ENCODE measurements at places on chromosomes 5 and 9. TPM values are rescaled to one million over a fixed set of nuclear protein-coding genes. Genes with fewer than 3 reads are reported as not detected.
A peak's percentile ranks its signal among the peaks of the same experiment; 100 is the strongest.

DNA sequence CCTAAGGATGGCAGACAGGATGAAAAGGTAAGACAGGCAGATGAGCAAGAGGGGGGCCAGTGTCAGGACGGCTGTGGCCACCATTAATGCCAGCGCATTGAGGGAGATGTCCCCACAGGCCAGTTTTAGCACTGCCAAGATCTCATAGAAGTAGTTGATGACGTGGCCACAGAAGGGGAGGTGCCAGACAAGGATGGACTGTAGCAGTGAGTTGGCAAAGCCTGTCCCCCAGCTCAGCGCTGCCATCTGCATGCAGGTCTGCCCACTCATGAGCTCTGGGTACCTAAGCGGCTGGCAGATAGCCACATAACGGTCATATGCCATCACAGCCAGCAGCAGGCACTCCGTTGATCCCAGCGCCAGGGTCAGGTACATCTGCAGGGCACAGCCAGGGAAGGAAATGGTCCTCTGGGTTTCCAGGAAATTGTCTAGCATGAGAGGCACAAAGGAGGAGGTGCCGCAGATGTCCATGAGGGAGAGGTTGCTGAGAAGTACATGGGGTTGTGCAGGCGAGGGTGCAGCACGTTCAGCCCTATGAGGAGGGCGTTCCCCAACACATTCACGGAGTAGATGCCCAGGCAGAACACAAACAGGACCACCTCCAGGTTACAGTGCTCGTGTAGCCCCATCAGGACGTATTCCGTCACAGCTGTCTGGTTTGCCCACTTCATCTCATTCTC is 10.8 kb downstream of the OR13J1 start:
- DNase-seq, result peak; percentile 21

CA9 gene
- total RNA-seq, result 0.29 TPM

DNA sequence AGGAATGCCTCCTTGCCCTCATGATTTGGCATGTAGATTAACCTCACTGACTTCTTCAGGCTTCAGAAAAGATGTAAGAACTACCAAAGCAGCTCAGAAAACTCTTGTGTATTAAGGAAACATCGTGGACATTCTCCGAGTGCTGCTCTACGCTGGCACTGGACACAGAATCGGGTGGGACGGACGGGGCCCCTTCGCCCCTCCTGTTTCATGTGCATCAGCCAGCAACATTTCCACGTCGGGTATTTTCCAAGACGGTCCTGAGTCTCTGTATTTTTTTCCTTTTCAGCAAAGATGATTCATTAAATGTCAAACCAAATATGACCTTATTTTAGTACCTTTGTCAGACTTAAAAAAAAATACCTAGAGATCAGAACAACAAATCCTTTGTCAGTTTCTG is 583.6 kb downstream of the CCDC171 start:
- no peak for DNase-seq

DNA sequence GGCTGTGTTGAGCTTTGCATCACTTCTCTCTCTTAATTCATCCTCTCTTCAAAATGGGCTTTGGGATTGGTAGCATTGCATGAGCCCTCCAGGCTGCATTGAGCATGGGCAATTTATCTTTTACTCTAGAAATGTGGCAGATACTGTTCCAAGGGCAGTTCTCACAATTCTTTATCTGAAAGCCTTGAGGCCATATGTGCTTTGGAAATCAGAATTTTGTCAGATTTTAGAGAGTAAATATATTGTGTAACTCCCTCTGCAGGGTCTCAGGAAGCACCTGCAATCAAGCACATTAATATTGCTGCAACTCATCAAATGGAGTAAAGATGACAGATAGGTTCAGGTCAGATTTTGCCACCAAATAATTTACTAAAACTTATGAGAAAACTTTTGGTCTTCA is 17.6 kb downstream of the ALDOB start:
- no peak for DNase-seq

LRSAM1 gene
- total RNA-seq, result 6.4 TPM

- no peak for DNase-seq
Observed at GRCh38 chr5:886716-887325, 5.8 kb downstream of the BRD9 start.

DNA sequence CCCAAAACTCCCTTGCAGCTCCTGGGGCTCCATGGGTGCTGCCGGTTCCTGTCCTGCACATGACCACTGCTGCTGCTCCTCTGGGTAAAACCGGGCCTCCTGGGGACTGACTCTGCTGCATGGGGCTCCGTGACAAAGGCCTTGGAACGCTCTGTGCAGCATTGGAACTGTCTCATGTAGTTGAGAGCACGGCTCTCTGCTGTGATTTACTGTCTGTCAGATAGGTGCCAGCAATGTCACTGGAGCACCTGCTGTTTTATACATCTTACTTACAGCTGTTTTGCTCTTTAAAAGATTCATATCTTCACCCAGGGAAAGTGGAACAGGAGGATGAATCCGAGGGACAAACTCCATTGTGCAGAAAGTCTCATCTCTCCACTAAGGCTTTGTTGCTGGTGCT is 138.1 kb downstream of the YIPF5 start:
- no peak for DNase-seq

GRCh38 chr5:179610109-179610902 is 13.2 kb downstream of the HNRNPH1 start:
- no peak for DNase-seq

DNA sequence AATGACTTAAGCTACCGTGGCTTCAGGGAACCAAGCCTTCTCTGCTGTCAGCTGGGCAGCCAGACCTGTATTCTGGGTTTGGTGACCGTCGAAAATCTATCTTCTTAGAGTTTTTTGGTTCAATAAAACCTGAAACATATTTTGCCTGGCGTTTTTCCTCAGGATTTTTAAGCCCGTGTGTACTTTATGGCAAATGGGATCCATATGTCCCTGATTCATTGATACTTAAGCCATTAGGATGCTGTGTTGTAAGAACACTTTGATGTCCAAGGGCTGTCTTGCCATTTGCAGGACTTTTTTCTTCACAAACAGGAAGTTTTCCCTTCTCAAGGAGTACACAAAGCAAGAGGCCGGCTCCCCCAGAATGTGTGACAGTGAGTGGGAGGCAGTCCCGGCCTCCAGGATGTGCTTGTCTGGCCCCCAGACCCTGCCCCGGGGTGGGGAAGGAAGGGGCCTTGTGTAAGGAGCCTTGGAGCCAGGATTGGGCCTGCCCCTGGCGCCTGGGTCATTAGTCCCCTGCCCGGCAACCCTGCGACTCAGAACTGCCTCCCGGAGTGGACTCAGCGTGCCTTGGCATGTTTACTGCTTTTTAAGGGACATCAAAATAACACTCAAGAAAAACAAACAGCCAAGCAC is 83.4 kb upstream of the SMIM23 start:
- DNase-seq, result no peak

DNA sequence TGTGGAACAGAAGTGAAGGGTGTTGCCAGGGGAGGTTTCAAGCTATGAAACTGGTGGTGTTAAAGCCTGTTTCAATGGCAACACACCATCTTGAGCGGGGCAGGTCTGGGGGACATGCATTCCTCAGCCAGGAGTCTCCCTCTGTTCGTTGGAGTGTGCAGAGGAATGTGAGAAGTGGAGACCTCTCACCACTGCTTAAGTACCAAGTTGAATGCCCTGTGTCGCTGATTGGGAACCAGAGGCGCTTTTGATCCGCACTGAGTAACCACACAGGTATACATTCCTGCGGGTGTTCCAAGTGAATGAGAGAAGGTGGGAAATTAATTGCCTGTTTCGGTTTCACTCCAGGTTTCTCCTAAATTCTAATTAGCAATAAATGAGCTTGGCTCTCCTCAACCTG is 99.4 kb downstream of the LIX1 start:
- no peak for DNase-seq

DNA sequence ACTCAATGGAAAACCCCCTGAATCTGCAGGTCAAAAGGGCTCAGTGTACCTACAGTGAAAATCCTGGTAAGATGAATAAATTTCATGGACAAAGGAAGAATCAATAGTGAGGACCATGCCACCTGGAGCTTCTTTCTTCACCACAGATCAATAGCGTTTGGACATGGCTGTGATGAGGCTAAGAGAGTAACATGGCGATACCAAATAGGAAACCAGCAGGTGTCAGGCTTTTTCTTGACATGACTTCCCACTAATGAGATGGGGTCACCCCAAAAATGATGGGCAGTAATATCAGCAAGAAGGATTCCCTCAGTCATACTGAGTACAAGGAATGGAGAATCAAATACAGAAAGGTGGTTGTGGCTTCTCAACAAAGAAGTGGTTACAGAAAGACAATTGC is 208.5 kb upstream of the PLPPR1 start:
- no peak for DNase-seq

- DNase-seq, result no peak
Observed at GRCh38 chr9:87875831-87876545, 6.7 kb upstream of the SPATA31E1 start.

GFPT2 gene
- total RNA-seq, result 2.3 TPM

- DNase-seq, result no peak
Observed at GRCh38 chr5:109946610-109947009, 256.9 kb downstream of the MAN2A1 start.

GRCh38 chr5:10140195-10140973 is 109.3 kb downstream of the ATPSCKMT start:
- DNase-seq, result peak; percentile 59

CYLC2 gene
- total RNA-seq, result not detected

GRCh38 chr5:172189693-172190296 is 1.8 kb upstream of the STK10 start:
- peak; percentile 45 for DNase-seq

GRCh38 chr9:129402931-129403778 is 217.7 kb downstream of the C9orf50 start:
- DNase-seq, result no peak

DNA sequence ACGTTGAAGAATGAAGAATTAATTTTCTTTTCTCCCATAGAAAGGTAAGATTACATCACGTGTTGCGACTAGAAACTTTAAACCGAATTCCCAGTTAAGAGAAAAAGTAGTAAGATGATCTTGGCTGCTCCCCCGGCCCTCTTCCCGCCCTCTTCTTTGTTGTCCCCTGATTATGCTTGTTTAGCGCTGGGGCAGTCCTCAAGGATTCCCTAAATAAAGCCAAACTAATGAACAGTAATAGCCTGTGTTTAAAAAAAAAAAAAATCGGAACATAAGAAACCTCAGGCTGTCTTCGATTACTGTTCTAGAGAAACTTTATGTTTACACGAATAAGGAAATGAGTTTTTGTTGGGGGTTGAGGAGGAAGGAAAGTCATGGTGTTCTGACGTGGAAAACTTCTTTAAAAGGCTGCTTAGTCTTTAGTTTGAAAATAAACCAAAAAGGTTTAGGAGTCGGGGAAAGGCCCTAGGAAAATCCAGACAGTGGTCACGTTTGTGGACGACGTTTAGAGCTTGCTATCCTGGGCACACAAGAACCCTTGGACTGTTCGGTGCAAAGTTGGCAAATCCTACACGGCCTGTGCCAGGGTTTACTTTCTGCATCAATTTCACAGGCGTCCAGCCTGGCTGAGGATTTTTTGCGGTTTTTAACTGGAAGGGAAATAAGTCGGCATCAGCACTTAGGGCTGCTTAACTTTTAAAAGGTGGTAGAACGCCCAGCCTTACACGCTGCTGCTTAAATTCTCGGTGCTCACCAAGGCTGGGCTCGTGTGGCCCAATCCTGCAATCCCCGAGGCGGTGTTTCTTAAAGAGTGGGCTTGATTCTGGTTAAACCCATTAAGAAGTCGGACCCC is 1.1 kb upstream of the MAT2B start:
- DNase-seq, result peak; percentile 29

IGFBPL1 gene
- total RNA-seq, result 7.9 TPM

GMCL2 gene
- total RNA-seq, result not detected

CBY3 gene
- not detected for total RNA-seq

GRCh38 chr9:93122721-93123221 is 11.3 kb downstream of the NINJ1 start:
- no peak for DNase-seq

HIGD2A gene
- 216 TPM for total RNA-seq

DNA sequence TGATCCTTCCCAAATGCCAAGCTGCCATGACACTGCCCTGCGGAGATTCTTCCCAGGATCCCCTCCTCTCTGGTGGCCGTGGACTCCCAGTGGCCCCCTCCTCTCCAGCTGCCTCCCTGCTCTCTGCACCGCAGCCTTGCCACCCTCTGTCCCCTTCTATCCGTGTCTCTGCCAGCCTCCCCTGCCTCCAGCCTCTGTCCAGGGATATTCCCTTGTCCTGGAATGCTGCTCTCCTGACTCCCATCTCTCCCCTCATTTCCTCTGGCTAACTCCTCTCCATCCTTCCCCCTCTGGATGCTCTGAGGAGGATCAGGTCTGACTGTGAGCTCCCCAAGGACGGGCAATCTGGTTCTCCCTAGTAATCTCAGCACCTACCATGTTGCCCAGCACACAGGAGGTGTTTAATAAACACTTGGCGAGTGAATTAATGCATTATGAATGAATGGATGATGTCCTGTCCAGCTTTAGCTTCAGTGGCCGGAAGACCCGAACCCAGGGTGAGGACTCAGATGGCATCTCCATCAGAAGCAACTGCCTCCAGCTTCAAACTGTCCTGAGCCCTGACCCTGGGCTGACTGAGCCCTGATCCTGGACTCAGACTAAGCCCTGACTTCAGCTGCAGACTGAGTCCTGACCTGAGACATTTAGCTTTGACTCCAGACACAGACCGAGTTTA is 7.5 kb upstream of the CRB2 start:
- DNase-seq, result no peak

GRCh38 chr9:106111039-106111730 is 416.8 kb downstream of the TMEM38B start:
- DNase-seq, result no peak

DNA sequence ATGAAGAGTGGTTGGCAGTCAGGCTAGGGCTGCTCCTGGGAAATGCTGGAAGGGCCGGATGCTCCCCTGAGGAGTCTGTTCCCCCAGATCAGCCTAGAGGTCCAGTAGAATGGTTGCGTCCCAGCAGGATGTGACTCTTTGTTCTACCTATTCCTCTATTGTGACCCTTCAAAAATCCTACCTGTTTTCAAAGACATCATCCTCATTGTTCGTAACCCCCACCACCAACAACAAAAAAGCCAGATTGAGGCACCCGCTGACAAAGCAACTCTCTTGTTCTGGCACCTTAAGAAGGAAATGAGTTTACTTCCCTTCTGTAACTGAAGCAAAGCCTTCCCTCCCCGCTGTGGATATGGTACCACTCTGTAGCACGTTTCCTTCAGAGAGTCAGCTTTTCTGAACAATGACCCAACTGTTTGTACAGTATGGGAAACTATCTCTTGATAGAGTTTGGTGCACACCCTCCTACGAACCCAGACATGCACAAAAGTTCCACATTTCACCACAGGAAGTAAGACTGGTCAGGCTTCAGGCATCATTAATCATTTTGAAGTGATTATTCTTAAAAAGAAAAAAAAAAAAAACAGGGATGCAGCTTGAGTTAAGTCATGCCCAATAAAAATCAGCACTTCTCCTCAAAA is 207.2 kb downstream of the ENC1 start:
- peak; percentile 37 for DNase-seq

EGFLAM gene
- total RNA-seq, result not detected

DNA sequence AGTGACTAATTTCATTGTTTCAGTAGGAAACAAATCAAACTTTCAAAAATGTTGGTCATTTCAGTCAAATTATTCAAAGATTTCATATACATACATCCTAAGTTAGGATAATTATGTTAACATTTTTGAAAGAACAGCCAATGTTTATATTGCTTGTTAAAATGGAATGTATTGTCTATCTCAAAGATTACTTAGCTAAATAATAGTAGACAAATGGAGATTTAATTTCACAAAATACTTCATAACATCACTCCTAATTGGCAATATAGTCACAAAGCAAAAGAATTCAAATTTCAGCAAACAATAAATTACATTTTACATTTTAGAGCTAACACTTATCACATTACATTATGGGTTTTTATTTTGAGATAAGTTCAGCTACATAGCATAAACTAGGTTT is 25.4 kb downstream of the STARD4 start:
- no peak for DNase-seq
